Activated T-helper 17 cell treated with anti-CD3 and anti-CD28 coated beads, Interleukin-2, amount 50 U/mL, for 72 hours (primary cell): ENCODE measurements at places on chromosomes 4 and X. TPM values are rescaled to one million over a fixed set of nuclear protein-coding genes. Genes with fewer than 3 reads are reported as not detected.

DNA sequence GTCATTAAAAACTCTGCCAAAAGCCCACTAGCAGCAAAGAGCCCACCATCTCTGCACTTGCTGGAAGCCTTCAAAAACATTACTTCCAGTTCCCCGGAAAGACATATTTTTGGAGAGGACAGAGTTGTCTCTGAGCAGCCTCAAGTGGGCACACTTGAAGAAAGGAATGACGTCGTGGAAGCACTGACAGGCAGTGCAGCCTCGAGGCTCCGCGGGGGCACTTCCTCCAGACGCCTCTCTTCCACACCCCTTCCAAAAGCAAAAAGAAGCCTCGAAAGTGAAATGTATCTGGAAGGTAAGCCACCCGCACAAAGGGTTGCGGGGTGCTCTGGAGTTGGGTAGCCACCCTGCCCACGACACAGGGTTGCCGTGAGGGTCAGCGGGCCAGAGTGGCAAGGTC, 25.9 kb downstream of the OFD1 start:
- no peak for ATAC-seq

- ATAC-seq, result no peak
Measured at GRCh38 chr4:143420227-143420626, 83.6 kb downstream of the GAB1 start.

MAGEA8 gene
- not detected for total RNA-seq

DNA sequence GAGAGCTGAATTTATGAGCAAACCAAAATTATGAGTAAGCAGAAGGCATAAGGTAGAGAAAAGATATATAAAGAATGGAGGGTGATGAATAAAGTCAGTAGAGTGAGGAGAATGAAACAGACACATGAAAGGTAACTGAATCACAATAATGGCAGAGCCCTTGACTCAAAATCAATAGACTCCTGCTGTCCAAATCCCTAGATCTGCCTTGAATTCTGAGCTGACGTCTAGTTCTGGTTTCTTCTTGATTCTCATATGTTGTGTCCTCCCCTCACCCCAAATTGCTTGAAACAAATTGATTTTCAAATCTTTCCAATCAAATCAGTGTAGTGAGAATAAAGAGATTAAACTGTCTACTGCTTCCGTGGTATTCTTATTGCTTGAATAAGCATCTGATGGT, 86.6 kb upstream of the IQCM start:
- ATAC-seq, result no peak

DNA sequence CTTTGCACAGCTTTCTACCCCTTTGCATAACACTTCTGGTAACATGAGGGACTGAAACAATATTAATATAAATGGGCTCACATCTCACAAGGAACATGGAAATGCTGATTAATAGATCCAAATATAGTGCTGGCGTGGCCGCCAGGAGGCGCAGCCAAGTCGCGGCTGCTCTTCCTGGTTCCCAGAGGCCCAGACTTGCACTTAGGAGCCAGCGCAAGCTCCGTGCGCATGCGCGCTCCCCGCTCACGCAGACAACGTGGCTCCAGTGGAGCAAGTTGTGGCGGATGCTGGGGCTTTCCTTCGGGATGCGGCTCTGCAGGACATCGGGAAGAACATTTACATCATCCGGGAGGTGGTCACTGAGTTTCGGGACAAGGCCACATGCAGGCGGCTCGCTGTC, 318.3 kb upstream of the SLC7A11 start:
- ATAC-seq, result no peak
